Fibroblast of skin of scalp (primary cell): ENCODE measurements at places on chromosomes 5 and 9.

DNA sequence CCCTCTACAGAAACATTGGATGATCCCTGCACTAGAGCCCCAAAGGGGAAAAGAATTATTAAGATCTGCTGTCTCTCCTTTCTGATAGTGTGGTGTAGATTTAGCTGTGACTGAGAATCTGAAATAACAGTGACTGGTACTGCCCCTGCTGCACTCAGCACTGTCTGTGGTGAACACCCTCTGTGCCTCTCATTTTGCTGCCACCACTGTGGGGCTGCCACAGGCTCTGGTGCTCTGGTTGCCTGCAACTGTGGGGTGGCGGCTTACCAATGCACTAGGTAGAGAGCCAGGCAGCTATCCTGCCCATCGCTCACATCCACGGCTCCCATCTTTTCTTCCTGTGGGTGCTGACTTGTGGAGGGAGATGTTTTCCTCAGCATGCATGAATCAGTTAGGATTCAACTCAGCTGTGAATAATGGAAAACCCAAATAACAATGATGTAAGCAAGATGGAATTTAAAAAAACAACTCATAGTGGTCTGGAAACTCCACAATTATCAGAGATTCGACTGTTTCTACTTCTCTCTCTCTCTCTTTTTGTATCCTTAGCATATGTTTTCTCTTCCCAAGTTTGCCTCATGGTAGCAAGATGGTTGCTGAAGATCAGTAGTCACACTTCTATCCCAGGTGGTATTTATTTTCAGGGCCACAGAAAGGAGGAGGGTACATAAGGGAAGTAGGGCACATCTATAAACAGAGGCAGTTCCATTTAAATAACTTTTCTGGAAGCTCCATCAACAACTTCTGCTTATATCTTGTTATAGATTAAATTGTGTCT lies 99.8 kb upstream of the DAP start:
- DNase-seq: peak; percentile 78

DNA sequence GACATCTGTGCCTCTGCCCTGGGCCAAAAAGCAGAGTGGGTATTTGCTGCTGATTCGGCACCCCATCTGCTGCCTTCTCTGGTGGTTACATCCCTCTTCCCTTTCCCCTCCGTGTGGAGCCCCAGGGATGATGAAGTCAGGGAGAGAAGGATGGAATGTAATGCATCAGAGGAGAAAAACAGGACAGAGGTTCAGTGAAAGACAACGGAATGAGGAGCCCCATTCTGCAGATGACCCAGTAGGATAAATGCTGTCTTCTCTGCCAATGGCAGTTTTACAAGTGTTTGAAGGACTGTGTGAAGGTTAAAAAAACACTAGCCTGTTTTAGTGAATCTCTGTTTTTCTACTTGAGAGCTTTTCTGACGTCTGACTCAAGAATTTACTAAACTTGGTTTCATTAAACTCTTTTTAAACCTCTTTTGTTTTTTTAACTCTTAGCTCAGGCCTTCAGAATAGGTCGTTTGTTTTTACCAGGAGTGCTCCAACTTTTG lies 86.3 kb downstream of the NLN start:
- peak; percentile 50 for DNase-seq

GRCh38 chr5:95779611-95780010 lies 42.9 kb downstream of the GLRX start:
- no peak for DNase-seq

DNA sequence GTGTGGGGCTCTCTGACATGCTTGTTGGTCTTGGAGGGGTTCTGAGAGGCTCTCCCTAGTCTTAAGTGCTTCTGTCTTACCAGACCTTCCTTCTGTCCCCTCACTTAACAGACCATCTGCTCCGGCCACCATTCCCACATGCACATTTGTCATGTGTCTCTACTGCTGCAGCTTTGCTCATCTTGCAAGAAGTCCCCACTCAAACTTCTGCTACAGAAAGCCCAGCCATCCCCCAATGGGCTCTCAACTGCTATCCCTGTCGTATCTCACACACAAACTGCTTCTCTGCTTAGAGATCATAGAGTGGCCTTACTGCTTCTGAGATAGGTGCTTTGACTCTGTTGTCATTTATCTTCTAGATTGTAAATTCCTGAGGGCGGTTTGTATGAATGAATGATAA lies 69.4 kb downstream of the NUP214 start:
- DNase-seq: no peak

DNA sequence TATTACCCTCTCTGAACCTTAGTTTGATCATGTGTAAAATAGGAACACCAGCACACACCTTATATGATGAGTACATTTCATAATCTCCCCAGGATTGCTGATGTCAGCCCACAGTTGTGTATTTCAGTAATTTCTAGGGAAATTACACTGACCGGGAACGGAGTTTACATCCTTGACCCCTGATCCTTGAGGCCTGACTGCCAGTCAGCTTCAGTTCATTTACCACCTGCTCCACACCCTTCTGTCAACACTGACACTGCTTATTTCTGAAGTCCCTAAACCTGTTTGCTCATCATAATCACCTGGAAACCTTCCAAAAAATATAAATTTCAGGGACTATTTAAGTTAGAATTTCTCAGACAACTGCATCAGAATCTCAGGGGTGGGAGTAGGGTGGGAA lies 55.3 kb downstream of the ZNF622 start:
- DNase-seq: no peak

DNA sequence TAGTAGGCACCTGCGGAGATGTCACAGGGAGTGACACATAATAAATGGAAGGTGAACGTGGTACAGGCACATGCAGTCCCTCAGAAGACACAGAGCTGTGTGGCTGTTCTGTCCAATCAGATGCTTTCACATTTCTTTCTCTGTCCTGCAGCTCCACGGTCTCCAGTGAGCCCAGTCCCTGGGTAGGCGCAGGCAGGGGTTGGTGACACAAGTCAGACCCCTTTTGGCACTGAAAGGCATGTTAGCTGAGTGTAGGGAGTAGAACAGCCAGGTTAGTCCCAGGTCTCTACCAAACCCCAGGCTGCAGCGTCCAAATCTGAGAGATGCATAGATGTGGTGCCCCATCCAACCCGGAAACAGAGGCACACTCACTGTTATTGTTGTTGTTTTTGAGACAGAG lies 2.8 kb downstream of the SLC31A2 start:
- DNase-seq: no peak

- DNase-seq: no peak
These were observed 166.4 kb downstream of the PBX3 start for GRCh38 chr9:125913551-125913950.

GRCh38 chr5:26948921-26949320 lies 89.5 kb downstream of the CDH9 start:
- no peak for DNase-seq

- DNase-seq: peak; percentile 65
These were observed 23.4 kb downstream of the MINAR2 start for GRCh38 chr5:129771058-129771838.

GRCh38 chr5:43371821-43372220 lies 40.4 kb downstream of the CCL28 start:
- no peak for DNase-seq

- DNase-seq: no peak
These were observed 38.2 kb upstream of the BTNL3 start for GRCh38 chr5:180950291-180950949.

DNA sequence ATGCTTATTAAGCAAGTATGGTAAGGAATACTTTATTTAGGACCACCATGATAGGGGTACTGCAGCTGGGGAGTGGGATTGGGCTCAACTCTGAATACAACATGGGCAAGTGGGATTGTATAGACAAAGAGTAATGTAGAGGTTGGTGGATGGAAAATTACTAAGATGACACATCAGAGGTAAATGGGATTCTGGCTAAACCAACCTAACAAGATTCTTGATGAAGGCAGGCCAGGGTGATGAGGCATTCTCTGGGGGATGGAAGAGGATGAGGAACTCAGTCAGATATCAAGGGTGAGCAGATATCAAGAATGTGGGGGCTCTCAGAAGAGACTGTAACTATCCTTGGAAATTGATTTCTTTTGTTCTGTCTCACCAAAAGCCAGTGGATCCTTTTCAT lies 107.2 kb downstream of the NMUR2 start:
- DNase-seq: no peak

GRCh38 chr9:36161187-36161586 lies 8.0 kb upstream of the CCIN start:
- peak; percentile 42 for DNase-seq

- no peak for DNase-seq
These were observed 5.2 kb upstream of the ANXA6 start for GRCh38 chr5:151162776-151163175.

- no peak for DNase-seq
These were observed 7.9 kb downstream of the QSOX2 start for GRCh38 chr9:136237486-136238341.

GRCh38 chr9:35758475-35759050 lies 4.5 kb upstream of the MSMP start:
- DNase-seq: no peak

DNA sequence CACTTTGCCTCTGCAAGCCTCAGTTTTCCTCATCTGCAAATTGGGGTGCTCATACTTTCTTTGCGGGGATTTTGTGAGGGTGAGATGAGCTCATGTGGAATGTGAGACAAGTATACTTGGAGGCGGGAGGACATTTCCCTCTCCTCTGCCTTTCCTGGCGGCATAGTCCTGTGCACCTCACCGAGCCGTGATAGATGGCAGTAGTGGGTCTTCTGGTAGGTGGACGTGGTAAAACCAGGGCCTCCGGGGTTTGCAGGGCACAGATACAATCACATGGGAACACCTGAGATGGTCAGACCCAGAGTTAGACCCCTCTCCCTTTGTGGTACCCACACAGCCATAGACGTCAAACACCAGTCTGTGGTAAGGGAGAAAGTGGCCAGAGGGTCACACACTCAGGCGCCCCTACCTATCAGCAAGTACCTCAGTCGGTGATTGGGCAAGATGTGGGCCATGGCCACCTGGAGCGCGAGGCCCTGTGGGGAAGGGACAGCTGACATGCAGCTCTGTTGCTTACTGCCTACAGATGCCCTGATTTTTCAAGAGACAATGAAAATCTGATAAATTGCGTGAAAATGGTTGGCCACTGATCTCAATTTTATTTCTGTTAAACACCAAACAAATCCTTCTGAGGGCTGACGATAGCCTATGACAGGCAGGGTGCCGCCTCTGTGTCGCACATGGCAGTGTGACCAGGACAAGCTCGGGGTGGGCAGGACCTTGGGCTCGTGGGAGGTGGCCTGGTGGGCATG lies 9.9 kb downstream of the ERGIC1 start:
- DNase-seq: no peak

- DNase-seq: peak; percentile 86
These were observed 56.1 kb downstream of the PCDH1 start for GRCh38 chr5:141822144-141822543.

- no peak for DNase-seq
These were observed 47.3 kb downstream of the LURAP1L start for GRCh38 chr9:12822111-12822510.

DNA sequence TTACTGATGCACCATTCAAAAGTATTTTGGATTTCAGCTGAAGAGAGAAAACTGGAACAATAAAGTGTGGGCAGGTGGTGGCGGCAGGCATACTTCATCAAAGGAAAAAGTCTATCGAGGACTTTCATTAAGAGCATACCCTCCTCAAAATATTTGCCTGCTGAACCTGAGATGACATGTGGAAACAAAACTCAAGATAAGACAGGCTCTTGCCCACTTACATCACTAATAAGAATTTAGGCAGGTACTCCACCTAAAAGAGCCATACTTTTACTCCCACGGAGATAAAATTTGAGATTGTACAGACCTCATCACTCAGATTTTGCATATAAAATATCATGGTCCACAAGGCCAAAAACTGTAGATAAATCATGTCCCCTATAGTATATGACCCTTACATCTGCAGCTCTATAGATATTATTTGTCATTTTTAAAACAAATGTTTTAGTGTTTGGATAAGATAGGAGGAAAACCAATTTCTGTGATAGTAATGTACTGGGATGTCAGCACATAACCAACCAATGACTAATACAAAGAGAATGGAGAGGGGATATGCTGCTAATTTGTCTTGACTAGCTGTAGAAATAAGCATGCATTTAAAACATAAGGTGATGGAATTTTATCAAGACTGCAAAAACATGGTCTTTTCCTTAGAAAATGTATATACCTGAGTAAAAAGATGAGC lies 730.6 kb upstream of the ZNF608 start:
- DNase-seq: peak; percentile 45

DNA sequence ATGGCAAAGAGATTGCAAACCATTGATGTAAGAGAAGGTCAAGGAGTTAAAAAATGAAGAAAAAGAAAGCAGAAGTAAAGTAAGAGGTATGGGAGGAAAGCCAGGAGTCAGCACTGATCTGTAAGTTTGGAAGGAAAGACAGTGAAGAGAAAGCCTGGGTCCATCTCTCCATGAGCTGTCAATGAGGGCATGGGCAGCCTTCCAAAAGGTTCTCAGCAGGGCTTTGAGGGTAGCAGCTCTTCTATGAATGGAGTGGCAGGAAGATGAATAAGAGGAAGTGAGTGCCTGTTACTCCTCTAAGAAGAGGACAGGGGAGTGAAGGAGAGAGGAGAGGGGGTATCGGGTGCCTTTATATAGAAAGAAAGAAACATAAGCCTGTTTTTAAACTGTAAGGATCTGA lies 97.1 kb downstream of the ADCY2 start:
- no peak for DNase-seq

DNA sequence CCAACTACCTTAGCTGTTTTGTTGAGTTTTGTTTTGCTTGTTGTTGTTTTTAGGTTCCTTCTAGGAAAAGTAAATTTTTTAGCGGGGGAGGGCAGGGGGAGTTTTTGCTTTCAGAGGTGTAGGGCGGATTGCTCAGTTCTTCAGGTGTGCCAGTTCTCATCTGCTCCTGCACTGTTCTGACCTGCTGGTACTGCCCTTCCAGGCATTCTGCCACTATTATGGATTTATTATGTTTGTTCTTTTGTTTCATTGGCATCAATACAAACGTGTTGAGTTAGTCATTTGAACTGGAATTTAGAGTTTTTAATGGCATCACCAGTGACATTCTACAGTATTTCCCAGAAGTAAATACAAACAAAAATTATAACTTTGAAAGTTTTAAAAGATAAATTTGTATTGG lies 26.0 kb downstream of the ERCC6L2 start:
- no peak for DNase-seq

DNA sequence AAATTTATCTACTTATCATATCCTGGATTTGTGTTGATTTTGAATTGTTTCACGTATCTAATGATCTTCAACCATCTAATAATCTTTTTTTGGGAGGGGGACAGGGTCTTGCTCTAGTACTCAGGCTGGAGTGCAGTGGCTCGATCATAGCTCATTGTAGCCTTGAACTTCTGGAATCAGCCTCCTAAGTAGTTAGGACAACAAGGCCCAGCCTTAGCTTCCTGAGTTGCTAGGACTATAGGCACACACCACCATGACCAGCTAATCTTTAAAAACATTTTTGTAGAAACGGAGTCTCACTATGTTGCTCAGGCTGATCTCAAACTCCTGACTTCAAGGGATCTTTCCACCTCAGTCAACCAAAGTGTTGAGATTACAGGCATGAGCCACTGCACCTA lies 34.6 kb downstream of the MRPS27 start:
- no peak for DNase-seq

- DNase-seq: no peak
These were observed 24.8 kb downstream of the CEP72 start for GRCh38 chr5:636951-637350.

DNA sequence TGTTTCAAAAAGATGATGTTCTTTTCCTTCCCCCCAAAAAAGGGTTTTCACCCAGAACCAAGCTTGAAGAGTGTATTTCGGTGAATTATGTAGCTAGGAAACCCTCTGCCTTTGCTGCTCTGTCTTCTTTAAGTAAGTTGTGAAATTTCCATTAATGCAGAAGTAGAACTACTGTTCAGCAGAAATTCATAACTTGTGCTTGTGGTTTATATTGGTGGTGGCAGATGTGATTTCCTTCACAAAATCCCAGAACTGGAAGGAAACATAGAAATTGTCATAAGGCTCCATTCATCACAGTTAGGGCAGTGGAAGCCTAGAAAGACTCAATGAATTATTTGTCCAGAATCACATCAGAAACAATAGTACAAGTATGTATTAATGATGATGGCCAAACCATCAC lies 42.1 kb upstream of the DAB2 start:
- no peak for DNase-seq
